ENCODE measurements at places on chromosomes 13 and 19. TPM values are rescaled to one million over a fixed set of nuclear protein-coding genes. Genes with fewer than 3 reads are reported as not detected.

KBTBD7 gene
- total RNA-seq, result 2.8 TPM

CAMSAP3 gene
- 0.52 TPM for total RNA-seq

DAND5 gene
- total RNA-seq, result not detected

TOMM40 gene
- 235 TPM for total RNA-seq

PRR20C gene
- total RNA-seq, result not detected

MBD3L2 gene
- not detected for total RNA-seq

ACER1 gene
- total RNA-seq, result not detected

Data from activated naive CD8-positive, alpha-beta T cell treated with anti-CD3 and anti-CD28 coated beads for 36 hours (primary cell).